ENCODE measurements at places on chromosomes 3 and 15.

- DNase-seq, result no peak
Observed at GRCh38 chr3:134441321-134441720, 44.5 kb downstream of the ANAPC13 start.

DNA sequence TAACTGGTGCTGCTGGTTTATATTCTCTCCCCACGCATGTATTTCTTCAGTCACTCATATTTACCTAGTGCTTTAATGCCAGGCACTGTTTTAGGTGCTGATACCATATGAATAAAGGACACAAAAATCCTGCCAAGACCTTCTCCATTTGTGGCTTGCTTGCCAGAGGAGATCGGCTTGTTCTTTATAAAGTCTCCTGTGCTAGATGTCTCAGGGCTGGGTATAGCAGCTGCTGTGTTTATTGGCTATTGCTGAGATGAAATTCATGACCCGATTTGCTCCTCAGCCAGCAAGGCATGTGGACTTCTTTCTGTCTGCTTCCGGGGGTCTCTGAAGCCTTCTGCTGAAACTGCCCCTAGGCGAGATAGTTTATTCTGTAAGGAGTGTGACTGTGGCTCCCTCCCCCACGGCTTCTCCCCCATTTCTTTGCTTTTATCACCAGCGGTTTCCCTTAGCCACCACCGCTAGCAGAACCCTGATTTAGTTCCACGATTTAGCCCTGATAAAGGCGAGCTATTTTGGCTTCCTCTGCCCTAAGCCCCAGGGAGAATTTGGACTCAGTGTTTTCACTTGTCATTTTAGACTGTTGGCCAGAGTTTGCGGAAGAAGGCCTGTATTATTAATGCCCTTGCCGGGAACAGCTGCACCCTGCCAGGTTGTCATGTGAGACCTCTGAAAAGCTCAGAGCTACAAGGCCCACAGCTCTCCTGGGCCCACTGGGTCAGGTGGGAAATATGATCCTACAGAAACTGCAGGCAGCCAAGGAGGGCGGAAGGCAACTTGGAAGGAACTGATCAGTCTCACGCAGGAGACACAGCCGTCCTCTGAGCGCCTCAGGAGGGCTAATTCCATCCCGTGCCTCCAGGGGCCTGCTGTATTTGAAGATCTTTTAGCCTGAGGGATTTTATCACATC, 46.8 kb downstream of the ST6GAL1 start:
- no peak for DNase-seq

DNA sequence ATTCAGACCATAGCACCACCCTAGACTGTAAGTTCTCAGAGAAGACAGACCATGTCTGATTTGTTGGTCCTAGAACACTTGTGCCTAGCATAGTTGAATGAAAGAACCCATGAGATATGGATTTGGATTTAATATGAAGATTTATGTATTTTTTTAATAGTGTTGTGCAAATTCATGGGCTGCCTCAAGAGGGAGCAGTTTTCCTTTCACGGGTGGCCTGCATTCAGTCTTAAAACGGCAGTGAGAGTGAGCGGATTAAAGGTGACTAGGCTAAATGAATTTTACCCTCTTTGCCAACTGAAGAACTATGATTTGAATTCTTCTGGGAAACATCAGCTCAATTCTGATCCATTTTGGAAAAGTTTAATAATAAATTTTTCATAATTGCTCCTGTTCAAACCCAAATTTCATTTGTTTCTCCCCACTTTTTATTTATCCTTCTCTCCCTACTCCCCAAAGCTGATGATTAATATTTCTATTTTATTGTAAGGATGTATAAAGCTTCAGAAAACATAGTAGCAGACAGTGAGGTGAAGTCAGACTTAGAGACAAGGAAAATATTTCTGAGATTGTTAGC, 67.3 kb downstream of the MORC1 start:
- DNase-seq, result no peak

DNA sequence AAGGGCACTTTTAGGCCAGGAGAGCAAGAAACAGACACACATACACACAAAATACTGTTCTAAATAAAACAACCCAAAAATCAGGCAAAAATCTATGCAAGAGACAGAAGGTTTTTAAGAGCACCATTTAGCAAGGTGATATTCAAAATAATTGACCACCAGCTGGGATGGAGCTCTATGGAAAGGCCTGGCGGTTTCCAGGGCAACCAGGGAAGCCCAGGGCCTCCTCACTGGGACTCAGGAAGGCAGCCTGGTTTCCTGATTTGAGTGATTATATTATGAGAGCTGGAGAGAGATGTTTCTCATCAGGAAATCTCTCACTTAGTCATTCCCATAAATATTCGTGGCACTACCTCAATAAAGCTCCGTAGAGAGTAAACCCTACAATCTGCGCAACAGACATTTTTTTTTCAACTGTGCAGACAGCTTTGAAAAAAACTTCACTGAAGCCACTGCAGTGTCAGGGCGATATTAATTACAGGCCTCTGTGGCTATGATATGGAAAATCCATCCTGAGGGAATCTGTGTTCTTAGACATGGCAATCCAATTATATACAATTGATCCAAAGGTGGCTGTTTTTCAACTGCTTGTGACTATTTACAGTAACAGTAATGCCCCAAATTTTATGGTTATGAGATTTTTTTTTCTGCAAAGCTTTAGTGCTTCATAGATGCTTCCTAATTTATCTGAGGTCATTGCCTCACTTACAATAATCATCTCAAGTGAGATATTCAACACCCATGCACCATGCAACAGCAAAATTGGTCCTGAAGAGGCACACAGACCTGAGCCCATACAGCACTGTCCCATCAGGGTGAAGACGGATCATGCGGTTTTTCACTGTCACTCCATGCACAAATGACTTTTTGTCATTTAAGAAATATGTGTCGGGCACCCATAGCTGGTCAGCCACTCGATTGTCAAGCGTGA, 152.1 kb downstream of the GABRB3 start:
- DNase-seq, result no peak

- DNase-seq, result no peak
Observed at GRCh38 chr3:185746470-185746869, 78.4 kb downstream of the IGF2BP2 start.

- DNase-seq, result no peak
Observed at GRCh38 chr3:77227567-77227966, 187.7 kb downstream of the ROBO2 start.

- no peak for DNase-seq
Observed at GRCh38 chr3:196055240-196055639, 26.6 kb downstream of the TFRC start.

DNA sequence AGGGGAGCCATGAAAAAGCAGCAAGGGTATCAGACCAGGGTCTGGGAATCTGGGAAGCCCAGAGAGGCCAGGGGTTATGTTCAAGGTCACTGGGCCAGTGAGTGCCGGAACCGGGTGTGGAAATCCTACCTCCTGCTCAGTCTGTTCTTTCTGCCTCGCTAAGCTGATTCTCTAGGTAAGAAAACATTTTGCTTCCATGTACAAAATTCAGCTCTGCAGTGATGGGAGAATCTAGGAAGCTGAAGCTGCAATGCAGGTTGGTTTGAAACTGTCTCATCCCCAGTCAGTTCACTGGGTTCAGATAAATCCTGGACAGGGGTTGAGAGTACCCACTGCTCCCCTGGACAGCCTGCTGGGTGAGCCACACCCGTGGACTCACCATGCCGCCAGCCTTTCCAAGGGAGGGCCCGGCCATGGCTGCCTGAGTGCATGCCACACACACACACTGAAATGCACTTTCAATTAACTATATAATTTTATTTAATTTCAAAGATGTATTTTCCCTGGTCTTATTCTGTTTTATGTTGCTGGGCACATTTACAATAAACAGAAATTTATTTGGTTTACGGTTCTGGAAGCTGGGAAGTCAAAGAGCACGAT, 108.4 kb downstream of the CORO2B start:
- DNase-seq, result no peak

GRCh38 chr3:58398669-58399333, 34.8 kb downstream of the PDHB start:
- DNase-seq, result no peak
